Activated naive CD4-positive, alpha-beta T cell treated with Interleukin-2 at 50 U/mL for 16 hours (primary cell): ENCODE measurements at places on chromosomes 3 and 15.

GRCh38 chr3:122094125-122094524, 39.0 kb downstream of the CD86 start:
- DNase-seq, result no peak

DNA sequence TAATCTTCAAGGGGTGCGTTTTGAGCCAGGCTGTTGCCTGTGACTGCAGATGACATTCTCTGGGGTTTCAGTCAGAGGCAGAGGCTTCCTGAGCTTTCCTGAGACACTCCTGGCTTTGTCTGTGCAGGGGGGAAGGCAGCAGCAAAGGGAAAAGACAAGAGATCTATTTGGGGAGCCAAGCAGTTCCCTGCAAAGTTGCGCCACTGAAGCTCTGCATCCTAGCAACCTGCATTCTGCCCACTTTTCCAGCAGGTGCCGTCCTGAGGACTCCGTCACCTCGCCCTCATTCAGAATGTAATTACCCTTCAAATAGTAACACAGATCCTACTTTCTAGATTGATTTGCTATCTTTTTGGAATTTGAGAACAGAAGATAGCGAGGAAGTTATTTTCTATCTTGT, 1.9 kb upstream of the TMEM158 start:
- no peak for DNase-seq

GRCh38 chr3:48535578-48535977, 21.0 kb downstream of the PFKFB4 start:
- DNase-seq, result no peak

- no peak for DNase-seq
Observed at GRCh38 chr3:126180477-126181397, at the start of gene ALDH1L1. ALDH1L1 (minus strand) TSS chr3:126180586; CDS start chr3:126160979, 19,607 bp downstream.

- DNase-seq, result no peak
Observed at GRCh38 chr3:66816090-66816761, 181.9 kb upstream of the KBTBD8 start.

DNA sequence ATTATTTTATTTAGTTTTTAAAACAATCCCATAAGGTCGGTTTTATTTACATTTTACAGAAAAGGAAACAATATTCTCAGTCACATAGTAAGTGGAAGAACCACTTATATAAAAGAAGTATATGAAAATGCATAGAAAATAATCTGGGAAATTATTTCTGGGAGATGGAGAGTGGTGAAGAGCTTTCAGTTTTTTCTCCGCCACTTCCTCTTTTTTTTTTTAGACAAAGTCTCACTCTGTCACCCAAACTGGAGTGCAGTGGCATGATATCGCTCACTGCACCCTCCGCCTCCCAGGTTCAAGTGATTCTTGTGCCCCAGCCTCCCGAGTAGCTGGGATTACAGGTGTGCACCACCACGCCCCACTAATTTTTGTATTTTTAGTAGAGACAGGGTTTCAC, 21.2 kb downstream of the RAD51 start:
- no peak for DNase-seq

- no peak for DNase-seq
Observed at GRCh38 chr3:108292450-108292849, 3.9 kb upstream of the HHLA2 start.

GRCh38 chr15:71118881-71119632, 3.8 kb downstream of the THSD4 start:
- DNase-seq, result no peak

DNA sequence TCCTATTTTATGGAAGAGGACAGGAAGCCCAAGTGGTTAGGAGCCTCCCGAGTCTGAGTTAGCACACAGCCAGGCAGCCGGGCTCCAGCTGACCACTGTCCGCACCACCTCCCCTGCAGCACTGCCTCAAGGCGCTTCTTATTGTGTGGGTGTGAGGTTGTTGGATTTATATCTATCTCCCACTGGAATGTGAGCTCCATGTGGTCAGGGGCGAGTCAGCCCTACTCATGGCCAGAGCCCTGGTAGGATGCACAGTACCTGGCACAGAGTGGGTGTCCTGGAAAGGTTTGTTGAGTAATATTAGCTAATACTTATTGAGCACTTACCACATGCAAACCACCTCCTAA, 9.7 kb upstream of the FBLN2 start:
- DNase-seq, result no peak

- no peak for DNase-seq
Observed at GRCh38 chr3:8204853-8205650, 296.6 kb upstream of the LMCD1 start.

DNA sequence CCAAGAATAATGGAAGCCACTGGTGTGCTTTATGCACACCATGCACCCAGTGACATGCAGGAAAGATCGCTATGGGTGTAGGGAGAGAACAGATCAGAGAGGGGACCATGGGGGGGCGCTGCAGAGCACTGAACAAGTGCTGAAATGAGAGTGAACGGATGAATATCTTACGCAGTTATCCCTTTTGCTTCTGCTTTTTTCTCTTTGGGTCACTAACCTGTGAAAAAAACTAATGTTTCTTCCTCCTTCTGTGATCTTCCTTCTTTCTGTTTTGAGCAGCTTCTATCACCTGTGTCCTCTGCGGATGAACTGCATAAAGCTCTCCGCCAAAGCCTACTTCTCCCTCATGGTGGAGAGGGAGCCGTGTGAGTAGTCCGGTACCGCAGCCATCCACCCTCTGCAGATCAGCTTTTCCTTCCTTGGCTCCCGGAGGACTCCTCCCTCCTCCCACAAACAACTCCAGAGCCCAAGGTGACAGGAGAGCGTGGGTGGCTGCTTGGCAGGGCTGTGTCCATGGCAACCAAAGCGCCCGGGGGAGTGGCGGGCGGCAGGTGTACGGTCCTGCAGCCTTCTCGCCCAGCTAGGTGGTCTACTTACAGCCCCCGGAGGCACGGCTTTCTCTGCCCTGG, 106.2 kb downstream of the DGKG start:
- no peak for DNase-seq

GRCh38 chr3:163644172-163644571, 1434.1 kb downstream of the SI start:
- no peak for DNase-seq

GRCh38 chr3:14346642-14347041, 55.8 kb upstream of the SLC6A6 start:
- no peak for DNase-seq

- no peak for DNase-seq
Observed at GRCh38 chr15:43446344-43446743, 46.6 kb downstream of the TP53BP1 start.

- no peak for DNase-seq
Observed at GRCh38 chr3:50876947-50877346, 202.2 kb downstream of the DOCK3 start.

DNA sequence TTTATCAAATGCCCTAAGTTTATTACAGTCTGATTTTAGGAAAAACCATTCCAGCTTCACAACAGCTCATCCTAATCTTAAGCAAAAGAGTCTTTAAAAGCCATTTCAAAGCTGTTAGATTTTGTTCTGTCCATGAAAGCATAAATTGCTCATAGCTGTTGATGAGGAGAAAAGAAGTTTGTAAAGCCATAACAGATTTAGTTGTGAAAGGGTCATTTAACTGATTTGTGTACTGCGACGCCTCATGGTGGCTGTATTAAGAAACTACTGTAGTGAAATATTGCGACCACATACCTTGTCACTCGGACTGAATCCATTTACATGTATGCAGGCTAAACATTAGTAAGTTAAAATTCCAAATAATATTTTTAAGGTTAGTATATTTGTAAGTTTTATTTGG, 20.9 kb downstream of the BBX start:
- DNase-seq, result no peak

DNA sequence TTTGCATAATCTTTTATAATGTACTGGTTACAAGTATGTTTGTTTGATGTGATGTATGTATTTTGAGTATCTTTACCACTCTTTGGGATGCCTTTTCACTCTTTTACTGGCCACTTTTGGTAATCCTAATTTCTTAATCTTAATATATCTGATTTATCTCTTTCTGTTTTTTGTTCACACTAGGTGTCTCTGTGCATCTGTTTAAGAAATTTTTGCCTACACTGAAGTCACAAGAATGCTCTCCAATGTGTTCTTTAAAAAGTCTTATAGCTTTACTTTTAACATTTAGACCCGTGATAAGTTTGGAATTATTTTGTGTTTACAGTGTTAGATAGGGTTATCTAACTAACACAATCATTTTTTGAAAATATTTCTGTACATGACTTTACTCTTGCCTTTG, 659.1 kb downstream of the SI start:
- DNase-seq, result no peak

DNA sequence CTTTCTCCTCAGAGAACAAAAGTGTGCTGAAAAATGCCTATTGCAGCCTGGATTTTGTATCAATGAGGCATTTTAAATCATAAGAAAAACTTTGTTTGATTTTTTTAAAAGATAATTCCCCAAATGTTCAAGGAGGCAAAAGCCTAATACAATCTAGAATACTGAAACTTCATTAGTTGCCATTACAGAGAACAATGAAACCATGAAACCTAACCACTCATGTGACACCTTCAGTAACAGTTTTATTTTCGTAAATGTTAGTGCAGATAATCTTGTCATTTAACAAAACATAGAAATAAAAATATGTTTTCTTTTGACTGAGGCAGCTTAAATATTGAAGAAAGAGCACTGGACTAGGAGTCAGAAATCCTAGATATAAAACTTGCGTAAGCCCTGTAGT, 655.9 kb downstream of the RBMS3 start:
- DNase-seq, result no peak

- no peak for DNase-seq
Observed at GRCh38 chr3:112233083-112233482, 60.9 kb downstream of the SLC9C1 start.
